RPMI7951 (cell line): ENCODE measurements at places on chromosomes 11 and 22. TPM values are rescaled to one million over a fixed set of nuclear protein-coding genes. Genes with fewer than 3 reads are reported as not detected.

Gene PIWIL4
- total RNA-seq: 0.48 and 0.78 TPM in 2 replicates

DNA sequence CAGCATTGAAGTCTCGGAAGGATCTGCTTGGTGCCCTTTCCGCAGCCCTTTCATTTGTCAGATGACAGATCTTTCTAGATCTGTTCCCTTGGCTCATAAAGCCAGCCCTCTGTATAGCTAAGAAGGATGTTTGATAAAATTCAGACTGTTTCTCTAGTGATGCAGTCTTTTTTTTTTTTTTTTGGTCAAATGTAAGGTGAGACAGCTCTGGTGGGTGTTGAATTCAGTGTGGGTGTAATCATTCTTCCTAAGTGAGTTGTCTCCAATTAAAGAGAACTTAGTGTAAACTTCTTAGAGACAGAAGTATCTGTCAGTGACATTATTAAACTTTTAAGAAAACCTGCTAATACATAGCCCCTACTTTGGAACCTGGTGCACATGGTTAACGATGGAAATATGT lies 53.3 kb downstream of the AAMDC start:
- no peak for DNase-seq

DNA sequence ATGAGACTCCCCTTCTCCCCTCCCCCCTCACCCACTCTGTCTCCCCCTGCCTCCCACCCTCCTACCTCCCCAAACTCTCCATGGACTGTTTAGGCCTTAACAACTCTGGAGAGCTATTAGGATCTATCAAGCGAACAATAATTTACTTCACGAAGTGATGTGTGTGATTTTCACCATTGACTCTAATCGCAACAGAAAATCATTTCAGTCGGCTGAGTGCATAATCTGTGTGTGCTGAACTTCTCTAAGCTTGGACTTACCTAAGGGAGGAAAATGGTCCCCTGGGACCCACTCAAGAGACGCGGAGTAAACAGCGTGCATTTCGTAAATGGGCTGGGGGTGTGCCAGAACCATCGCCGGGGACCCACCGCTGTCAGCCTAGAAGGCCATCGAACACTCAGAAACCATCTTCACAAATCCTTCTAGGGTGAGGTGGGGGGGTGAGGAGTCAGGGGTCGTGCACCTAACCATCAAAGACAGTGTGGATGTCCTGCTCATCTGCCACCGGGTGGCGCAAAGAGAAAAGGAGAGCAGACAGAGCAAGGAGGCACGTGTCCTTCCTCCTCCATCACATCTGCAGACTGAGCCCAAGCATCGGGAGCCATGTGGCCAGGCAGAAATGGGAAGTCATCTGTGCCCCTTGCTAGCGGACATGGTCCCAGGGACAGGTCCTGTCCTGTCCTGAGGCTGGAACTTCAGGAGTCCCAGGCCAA lies 62.1 kb upstream of the NUP50 start:
- peak; percentile 45 for DNase-seq

GRCh38 chr22:24208012-24208749 lies 26.9 kb downstream of the SUSD2 start:
- DNase-seq: peak; percentile 81

Gene NXPE1
- total RNA-seq: not detected in 2 replicates

DNA sequence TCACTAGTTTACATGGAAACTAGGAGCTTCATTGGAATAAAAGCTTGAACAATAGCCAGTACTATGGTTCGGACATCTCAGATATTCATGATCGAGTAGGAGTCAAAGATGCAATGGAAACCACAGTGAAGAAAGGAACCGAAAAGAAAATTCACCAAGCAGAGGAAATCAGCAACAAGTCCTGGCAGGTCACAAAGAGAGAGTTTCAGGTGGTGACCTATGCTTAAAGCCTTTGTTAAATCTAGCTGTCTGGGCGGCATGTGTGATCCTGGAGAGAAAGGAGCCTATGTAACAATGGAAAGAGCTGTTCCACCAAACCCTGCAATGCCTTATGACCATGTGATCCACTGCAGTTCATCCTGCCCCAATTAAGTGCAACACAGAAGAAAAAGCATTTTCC lies 68.9 kb upstream of the POU2AF2 start:
- no peak for DNase-seq

Gene FAM227A
- 1.3 and 2.3 TPM in 2 replicates for total RNA-seq

DNA sequence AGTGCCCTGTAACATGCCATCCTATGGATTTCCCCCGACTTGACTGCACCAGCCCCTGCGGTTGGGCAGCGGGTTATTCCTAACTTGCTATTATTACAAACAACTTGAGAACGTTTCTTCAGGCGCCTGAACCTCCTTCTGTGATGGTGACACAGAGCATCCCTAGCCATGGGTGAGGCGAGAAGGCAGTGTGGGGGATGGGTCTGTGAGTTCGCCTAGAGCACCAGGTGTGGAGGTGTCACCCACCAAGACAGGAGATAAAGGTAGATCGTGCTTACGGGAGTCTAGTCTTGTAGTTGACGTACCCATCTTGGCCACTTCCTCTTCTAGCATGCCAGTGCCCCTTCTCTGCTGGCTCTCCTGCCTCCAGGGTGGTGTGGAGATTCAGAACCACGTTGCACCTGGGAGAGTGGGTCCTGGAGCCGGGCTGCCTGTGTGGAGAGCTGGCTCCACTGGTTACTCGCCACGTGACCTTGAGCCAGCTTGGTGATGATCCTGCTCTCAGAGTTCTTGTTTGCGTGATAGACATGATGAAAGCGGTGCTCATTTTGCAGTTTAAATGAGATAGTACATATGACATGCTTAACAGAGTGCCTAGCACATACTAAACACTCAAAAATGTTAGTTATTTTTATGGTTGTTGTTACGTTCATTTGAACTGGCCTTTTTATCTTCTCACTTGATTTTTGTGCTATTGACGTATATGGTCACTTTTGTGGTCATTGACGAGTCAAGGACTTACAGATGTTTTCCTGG lies 37.8 kb downstream of the TBC1D22A start:
- DNase-seq: no peak

Gene CBLIF
- not detected in 2 replicates for total RNA-seq

Gene MB
- total RNA-seq: 1.3 and 2.3 TPM in 2 replicates

DNA sequence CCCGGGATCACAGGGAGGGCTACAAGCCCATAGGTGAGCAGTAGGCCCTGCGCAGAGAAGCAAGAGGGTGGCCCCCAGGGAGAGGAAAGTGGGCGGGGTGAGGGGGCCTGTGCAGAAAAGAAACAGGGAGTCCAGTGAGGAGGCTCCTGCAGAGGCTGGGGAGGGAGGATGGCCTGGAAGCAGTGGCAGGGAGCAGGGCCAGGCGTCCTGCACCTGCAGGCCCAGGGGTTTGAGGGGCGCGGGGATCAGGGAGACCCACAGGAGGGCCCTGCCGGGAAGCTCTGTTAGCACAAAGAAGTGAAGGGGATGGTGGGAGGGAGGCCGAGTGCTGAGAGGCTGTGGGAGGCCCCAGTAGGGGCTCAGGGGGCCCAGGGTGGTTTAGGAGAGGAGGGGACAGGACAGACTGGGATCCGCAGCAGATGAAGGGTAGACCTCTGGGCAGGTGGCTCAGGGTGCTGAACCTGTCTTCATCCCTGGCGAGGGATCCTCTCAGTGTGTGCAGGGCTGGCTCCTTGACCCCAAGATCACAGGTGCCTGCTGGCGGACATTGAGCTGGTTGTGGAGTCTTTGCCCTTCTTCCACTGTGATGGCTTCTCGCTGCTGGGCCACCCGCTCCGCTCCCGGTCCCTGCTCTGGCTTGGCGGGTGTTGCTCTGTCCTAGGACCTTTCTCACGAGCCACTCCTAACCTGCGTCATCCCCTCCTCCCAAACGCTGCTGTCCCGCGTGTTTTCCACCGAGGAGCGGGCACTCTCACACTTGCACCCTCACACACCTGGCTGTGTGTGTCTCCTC lies 31.8 kb upstream of the CELSR1 start:
- DNase-seq: no peak

- DNase-seq: no peak
Measured at GRCh38 chr11:103047837-103048236, 44.1 kb downstream of the DCUN1D5 start.

- peak; percentile 85 for DNase-seq
Measured at GRCh38 chr11:126585774-126586491, 230.4 kb downstream of the ST3GAL4 start.

DNA sequence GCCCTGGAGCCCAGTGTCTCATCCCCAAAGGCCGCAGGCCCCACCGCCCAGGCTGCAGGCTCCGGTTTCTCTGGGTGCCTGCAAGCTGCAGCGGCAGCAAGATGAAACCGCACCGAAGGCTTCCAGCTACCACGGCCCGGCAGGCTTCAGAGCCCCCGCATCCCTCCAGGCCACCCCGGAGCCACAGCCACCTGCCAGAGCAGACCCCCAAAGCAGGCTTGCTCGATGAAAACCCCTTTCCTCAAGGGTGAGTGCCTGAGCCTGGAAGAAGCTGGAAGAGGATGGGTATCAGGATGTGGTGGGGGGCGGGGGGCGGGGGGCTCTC lies 24.5 kb upstream of the GNB1L start:
- DNase-seq: no peak

DNA sequence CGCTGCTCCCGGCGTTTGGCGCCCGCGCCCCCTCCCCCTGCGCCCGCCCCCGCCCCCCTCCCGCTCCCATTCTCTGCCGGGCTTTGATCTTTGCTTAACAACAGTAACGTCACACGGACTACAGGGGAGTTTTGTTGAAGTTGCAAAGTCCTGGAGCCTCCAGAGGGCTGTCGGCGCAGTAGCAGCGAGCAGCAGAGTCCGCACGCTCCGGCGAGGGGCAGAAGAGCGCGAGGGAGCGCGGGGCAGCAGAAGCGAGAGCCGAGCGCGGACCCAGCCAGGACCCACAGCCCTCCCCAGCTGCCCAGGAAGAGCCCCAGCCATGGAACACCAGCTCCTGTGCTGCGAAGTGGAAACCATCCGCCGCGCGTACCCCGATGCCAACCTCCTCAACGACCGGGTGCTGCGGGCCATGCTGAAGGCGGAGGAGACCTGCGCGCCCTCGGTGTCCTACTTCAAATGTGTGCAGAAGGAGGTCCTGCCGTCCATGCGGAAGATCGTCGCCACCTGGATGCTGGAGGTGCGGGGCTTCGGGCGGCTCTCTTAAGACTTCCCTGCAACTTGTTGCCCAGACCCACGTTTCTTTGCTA lies at the start of gene CCND1:
TSS of gene CCND1 (plus strand) at position 162 of the 587 bp plus-strand sequence. CDS start at position 320, 158 bp downstream.
- DNase-seq: peak; percentile 94

GRCh38 chr11:92653454-92653853 lies 316.0 kb upstream of the MTNR1B start:
- no peak for DNase-seq

GRCh38 chr22:24011735-24012068 lies 598 bp downstream of the CABIN1 start:
- no peak for DNase-seq

GRCh38 chr11:110409174-110409573 lies 20.6 kb upstream of the FDX1 start:
- DNase-seq: no peak

- no peak for DNase-seq
Measured at GRCh38 chr22:23704829-23705228, 14.0 kb downstream of the RGL4 start.

Gene CRYBB3
- total RNA-seq: not detected in 2 replicates

DNA sequence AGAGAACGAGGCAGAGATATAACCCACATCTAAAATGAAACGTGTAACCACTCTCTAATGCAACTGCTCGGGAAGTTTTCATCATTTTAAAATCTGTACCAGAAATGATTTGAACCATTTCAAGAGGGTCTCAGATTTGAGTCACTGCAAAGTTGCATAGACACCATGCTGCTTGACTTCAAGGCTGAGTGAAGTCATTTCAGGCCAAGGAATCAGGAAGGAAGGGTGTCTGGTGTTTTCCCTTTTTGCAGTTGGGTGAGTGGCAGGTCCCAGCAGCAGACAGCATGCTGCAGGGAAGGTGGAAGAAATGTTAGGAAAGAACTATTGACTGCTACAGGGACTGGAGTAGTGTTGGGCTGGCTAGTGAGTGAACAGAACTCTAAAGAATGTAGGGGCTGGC lies 16.5 kb downstream of the TANGO2 start:
- no peak for DNase-seq

GRCh38 chr11:128195057-128195751 lies 392.2 kb downstream of the ETS1 start:
- no peak for DNase-seq

Gene JHY
- 4.6 and 5.0 TPM in 2 replicates for total RNA-seq

DNA sequence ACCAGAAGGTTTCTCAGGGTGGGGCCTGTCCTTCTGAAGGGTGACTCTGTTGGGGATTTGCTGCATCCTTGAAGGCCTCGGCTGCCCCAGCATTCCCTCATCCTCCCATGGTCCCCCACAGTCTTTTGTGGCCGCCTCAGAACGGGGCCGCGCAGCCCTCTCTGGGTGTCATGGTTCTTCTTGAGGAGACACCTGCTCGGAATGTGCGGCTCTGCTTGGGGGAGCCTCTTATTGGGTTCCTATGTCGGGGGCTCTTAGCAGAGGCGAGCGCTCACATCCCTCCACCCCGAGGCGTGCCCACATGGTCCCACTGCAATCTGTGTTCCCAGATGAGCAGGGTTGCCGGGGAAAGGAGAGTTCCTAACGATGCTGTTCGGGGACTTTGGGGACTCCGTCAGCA lies 1008.4 kb downstream of the BRD1 start:
- no peak for DNase-seq

DNA sequence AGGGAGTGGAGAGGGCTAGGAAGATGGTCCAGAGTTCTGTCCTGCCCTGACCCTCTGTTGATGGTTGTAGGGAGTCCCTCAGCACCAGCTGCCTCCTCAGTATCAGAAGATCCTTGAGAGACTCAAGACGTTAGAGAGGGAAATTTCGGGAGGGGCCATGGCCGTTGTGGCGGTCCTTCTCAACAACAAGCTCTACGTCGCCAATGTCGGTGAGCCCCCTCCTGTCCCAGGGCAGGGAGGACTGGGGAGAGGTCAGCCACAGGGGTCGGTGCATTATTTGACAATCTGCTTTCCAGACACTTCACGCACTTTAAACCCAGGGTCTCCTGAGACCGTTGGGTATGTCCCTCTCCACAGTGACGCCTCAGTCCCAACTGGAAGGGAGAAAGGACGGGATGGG lies 18.1 kb downstream of the TAB1 start:
- no peak for DNase-seq

DNA sequence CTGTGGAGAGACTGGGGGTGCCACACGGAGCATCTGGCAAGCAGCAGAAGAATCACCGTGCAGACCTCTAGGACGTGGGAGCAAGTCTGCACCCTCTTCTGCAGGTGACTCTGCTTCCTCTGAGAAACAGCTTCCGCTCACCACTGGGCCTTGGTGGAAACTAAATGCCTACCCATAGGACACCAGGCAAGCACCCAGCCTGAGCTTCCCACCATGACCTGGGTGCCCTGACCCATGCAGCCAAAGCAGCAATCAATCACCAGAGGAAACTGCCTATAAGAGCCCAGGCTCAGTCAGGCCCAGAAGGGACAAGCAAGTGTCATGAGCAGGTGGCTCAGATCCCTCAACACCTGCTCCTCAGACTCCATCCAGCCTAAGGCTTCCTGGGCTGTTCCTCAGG lies 63.4 kb downstream of the IGLL5 start:
- DNase-seq: no peak

Gene IGLL5
- total RNA-seq: not detected in 2 replicates

Gene DGCR6
- 0.96 and 1.2 TPM in 2 replicates for total RNA-seq

Gene OR5P2
- not detected in 2 replicates for total RNA-seq

Gene GDPD4
- total RNA-seq: not detected in 2 replicates

Gene API5
- 69.1 and 82.4 TPM in 2 replicates for total RNA-seq

- DNase-seq: no peak
Measured at GRCh38 chr11:111986589-111986988, 38.6 kb upstream of the DLAT start.
